ENCODE measurements at places on chromosomes 2 and 18.

DNA sequence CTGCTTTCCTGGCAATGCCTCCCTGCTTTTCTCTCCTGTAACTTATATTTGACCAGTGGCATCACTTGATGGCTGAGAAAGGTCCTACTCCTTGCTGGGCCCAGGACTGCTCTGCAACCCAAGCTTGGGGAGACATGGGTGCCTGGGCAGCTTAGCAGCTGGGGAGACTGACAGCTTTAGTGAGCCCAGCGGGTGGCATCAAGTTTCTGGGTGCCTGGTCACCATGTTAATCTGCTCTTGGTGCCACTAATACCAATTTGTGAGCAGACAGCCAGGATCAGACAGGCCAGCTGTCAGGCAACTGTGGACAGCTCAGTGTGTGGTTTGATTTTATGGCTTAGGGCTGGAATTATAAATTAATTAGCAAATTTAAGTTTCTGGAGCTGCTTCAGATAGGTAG is 144.8 kb upstream of the GLI2 start:
- DNase-seq: no peak

GRCh38 chr2:30165050-30165520 is 18.3 kb downstream of the YPEL5 start:
- peak; percentile 43 for DNase-seq

GRCh38 chr2:1505031-1505441 is 91.8 kb downstream of the TPO start:
- no peak for DNase-seq

- DNase-seq: no peak
These were observed 417.9 kb downstream of the NRXN1 start for GRCh38 chr2:50614056-50614455.

DNA sequence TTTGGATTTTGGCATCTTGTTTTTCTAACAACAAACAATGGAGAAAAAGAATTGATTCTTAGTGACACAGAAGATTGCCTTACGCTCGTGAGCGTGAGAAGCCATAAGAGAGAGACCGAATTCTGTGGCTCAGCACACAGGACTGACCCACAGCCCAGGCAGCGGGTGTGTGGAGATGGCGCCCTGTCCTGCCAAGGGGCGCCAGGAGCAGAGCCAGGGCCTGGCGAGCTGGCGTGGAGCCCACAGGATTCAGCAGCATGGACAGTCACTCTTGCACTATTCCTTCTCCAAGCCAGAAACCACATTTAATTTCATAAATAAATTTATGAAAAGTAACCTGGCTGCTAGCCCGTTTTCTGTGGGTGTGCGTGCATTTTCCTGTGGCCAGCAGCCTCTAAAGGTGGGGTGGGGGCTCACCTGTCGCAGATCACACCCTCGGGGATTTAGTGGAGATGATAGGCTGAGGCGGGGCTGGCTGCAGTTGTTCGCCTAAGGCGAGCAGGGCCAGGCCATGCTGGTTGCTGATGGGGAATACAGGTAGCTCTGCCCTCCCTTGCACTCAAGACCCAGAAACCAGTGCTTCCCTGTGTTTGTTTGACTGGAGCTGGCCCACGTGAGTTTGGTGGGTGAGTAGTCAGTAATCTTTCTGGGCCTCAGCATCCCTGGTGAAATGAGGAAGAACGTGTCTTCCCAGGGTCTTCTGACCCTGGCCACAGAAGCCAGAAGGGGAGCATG is 46.2 kb downstream of the FAM168B start:
- no peak for DNase-seq

GRCh38 chr18:78494204-78495085 is 485.2 kb upstream of the SALL3 start:
- DNase-seq: no peak

GRCh38 chr2:24919037-24919505 is 966 bp downstream of the ADCY3 start:
- DNase-seq: no peak

DNA sequence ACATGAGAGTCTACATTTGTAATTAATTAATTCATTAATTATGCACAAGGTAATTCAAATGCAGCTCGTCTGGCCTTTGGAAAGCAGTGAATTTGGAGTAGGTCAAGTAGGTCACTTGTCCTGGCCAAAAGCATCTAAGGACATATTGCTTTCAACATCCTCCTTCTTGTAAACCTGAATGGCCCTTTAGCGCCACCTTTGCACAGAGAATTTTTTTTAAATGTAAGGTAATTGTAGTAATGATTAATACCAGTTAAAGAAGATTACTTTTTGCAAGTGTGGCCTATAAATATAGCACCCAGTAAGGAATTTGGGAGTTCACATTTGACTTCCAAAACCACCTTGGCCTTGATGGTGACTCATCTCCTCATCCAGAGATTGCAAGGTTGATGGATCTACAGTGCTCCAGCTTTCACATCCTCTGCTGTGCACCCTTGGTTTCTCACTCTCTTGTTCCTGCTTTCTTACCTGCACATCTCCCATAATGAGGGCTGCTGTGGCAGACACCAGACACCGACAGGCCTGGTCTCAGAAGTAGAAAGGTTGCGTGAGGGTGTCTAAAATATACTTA is 481.7 kb downstream of the TGIF1 start:
- no peak for DNase-seq

GRCh38 chr18:7844418-7844817 is 277.3 kb downstream of the PTPRM start:
- no peak for DNase-seq

DNA sequence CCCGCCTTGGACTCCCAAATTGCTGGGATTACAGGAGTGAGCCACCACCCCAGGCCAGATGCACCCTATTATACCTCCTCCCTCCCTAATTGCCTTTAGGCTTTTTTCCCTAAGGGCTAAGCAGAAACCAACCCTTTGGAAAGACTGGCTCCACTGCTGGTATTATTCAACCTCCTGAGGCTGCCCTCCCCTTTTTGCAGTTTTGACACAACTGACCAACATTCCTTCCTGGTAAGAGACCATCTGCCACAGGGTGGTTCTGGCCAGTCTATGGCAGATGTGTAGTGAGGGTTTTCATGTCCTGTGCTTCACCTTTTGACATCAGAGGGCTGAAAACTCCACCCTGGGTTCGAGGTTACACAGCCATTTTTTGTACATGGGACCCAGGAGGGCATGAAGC is 1785.3 kb upstream of the CELF4 start:
- no peak for DNase-seq

DNA sequence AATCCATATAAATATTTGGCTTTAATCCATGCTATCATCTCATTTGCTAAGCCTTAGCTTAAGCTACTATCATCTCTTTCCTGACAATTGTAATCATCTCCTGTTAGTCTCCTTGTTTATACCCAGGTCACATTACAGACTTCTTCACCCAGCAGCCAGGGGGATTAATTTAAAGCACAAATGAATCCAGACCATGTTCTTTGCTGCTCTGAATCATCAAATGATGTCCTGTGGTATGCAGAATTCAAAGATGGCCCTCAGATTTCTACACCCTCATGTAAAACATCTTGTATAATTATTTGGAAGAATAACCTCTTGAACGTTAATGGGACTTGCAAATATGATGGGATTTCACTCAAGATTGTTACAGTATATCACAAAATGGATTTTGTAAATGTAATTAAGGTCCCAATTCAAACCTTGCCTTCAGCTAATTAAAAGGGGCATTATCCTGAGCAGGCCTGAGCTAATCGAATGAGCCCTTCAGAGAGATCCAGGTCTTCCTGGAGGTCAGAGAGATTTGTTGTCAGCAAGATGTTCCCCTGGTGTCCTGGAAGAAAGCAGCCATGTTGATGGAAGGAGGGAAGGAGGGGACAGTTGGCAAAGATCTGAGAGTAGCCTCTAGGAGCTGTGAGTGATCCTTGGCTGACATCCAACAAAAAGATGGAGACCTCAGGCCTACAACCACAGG is 241.1 kb upstream of the MMADHC start:
- DNase-seq: no peak

GRCh38 chr18:78363556-78364387 is 615.8 kb upstream of the SALL3 start:
- DNase-seq: no peak

DNA sequence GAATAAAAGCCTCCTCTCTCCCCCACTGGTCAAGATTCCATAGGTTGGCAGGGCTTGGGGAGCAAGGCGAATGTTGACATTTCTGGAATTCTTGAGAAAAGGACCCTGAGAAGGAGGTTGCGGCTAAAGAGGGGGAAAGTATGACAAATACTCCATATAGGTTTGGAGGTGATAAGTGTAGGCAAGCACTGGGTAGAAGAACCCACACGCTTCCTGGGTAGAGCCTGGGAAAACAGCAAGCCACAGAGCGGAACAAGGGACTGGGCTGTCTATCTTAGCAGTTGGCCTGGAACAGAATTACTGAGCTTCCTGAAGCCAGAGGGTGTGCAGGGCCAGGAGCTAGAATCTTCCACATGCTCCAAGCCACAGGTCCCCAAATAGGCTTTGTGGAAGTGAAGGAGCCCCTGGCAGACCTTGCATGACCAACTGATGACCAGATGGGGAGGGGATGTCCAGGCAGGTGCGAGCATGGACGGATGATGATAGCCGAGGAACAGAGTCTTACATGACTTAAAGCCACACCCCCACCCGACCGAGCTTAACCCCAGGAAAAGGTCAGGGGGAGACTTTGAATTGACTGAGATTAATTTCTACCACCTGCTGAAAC is 9.9 kb downstream of the PRKAG3 start:
- DNase-seq: no peak

- DNase-seq: no peak
These were observed 212.0 kb upstream of the ID2 start for GRCh38 chr2:8469709-8470493.

DNA sequence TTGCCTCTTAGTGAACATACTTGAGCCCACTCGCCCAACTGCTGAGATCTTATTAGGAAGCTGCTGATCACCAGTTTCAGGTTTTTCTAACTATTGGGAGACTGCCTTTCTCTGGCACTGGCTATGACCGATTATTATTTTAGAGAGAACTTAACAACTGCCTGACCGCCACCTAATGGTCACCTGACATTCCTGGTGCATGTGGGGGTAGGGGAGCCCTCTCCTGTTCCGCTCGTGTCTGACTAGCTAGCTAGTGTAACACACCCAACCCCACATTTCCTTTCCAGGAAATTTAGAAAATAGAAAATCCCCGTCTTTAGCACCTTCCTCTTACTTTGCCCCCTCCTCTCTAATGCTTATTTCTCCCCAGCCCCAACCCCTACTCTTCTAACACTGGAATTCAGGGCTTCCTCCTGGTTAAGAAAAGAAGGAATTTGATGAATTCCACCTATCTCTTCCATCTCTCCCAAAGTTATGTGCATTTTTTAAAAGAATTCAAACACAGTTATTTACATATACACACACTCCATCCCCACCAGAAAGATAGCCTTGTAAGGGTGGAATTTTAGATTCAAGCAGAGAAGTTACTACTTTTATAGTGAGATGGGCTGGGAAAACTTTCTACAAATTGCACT is 19.4 kb upstream of the DNER start:
- no peak for DNase-seq

- DNase-seq: no peak
These were observed 104.4 kb downstream of the GULP1 start for GRCh38 chr2:188395903-188396689.

DNA sequence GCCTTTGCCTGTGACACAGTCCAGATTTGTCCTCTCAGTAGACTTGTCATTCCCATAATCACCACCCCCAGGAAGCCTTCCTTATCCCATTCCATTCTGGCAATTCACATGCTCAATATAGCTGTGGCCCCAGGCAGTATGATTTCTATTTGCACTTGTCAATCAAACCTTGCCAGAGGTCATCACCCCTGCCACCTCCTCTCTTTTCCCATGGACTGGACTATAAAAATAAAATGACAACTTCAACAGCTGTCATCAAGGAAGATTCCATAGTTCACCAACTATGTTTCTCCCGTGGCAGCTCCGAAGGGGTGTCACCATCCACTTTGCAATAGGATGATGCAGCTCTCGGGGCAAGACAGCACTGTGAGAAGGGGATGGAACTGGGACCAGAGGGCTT is 255.7 kb downstream of the CELF4 start:
- no peak for DNase-seq

DNA sequence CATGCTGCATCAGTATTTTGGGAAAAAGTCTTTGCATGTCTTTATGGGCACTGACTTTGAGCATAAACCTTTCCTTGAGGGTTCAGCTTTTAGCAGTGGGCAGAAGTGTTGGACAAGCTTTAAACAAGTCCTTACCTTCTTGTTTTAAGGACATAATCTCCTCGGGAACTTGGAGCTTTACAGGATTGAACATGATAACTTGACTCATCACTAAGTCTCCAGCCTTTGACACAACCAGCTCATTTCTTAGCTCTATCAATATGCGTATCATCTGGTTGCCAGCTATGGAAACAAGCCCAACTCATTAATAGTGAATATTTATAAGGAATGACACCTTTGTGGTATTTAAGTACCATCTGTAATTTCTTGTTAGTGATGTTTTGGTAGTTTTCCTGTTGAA is 21.0 kb upstream of the RAB27B start:
- DNase-seq: no peak

DNA sequence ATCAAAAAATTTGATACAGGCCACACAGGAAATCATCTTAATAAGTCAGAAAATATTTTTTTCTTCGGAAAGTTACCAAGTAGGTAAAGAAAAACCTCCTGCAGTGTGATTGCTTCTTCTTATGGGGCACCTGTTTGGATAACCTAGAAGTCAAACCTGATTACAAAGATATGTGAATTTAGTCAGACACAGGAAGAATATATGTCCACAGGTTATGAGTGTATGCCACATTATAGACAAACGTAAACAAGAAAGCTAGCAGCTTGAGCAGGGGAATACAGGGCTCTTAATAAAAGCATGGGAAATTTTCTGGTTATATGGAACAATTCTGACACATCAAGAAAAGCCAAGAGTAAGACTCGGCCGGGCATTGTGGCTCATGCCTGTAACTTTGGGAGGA is 35.8 kb upstream of the MTCL1 start:
- DNase-seq: no peak

DNA sequence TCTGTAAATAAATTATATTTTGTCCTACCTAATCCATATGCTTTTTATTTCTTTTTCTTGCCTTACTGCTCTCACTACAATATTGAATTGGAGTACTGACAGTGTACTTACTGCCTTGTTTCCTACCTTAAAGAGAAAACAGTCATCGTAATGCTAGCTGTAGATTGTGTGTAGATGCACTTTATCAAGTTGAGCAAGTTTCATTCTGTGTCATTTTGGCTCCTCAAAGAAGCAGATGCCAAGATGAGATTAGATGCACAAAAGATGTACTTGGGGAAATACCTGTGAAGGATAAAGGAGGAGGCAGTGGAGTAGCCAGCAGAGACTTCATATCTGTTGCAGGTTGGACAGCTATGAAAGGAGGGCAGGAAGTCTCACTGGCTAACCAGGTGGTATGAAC is 145.5 kb downstream of the FTCDNL1 start:
- no peak for DNase-seq

GRCh38 chr18:13330996-13331395 is 112.4 kb downstream of the LDLRAD4 start:
- no peak for DNase-seq

DNA sequence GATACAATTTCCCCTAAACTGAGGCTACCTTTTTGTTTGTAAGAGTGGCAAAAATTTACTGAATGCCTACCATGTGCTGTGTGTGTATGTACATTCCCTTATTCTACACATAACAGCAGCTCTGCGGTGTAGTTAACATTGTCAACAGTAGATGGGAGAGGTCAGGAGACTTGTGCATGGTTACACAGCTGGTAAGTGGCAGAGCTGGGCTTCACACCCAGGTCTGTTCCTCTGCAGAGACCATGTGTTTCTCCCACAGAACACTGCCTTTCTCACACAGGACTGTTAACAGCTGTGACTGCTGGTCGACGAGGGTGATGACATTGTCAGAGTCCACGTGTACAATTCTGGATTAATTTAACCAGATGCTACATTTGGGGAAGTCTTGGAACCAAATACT is 49.1 kb downstream of the EML6 start:
- DNase-seq: no peak

GRCh38 chr2:152033011-152033925 is 65.6 kb downstream of the CACNB4 start:
- no peak for DNase-seq
